Activated CD8-positive, alpha-beta memory T cell treated with anti-CD3 and anti-CD28 coated beads, Interleukin-2, amount 50 U/mL, for 48 hours (primary cell): ENCODE measurements at places on chromosomes 16 and 17.

GRCh38 chr16:28977703-28978662 is 3.4 kb downstream of the SPNS1 start:
- no peak for DNase-seq

- no peak for DNase-seq
Measured at GRCh38 chr16:70576431-70577255, 53.0 kb downstream of the SF3B3 start.

DNA sequence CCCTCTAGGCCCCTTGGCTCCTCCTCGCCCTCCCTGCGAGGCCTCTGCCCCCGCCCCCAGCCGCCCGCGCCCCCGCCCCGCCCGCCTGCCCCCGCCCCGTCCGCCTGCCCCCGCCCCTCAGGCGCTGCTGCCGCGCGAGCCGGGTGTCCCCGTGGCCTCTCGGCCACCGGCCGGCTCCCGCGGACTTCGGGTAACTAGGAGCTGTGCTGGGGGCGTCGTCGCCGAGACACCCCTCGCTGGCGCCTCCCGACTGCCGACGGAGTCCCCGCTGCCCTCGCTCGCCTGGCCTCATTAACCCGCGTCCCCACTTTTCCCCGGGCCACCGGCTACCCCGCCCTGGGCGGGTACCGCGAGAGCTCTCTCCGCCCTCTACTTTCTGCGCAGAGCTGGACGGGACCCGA is at the start of gene TLCD1:
TSS of gene TLCD1 (minus strand) at position 8 of the 401 bp plus-strand sequence. CDS start 136 bp downstream, outside the sequence.
- peak; percentile 89 for DNase-seq

DNA sequence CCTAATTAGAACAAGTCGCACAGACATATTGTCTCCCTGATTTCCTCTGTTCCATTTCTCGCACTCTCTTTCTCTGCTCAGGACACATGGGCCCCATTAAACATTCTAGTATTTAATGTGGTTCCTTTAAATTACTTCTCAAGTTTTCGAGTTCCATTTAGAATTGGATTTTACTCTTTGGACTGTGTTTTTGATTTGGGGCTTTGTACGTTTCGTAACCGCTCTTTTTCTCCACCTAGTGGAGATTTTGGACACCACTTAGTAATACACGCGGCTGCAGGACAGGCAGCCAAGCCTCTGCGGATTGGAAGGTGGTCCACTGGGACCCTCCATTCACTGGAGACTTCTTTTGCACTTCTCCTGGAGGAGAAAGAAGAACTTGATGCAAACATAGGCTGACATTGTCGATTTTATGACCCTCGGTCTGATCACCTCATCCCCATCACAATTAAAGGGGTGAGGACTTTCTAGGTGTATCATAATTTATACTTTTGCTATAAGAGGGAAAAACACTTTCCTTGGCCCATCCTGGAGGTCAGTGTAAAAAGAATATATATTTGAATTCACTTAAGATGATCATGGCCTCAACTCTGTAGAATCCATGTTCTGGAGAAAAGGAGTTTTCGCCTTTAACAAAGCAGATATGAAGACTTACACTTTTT is 85.7 kb downstream of the NOG start:
- DNase-seq: no peak

GRCh38 chr16:12754824-12755543 is 48.7 kb downstream of the CPPED1 start:
- DNase-seq: no peak

DNA sequence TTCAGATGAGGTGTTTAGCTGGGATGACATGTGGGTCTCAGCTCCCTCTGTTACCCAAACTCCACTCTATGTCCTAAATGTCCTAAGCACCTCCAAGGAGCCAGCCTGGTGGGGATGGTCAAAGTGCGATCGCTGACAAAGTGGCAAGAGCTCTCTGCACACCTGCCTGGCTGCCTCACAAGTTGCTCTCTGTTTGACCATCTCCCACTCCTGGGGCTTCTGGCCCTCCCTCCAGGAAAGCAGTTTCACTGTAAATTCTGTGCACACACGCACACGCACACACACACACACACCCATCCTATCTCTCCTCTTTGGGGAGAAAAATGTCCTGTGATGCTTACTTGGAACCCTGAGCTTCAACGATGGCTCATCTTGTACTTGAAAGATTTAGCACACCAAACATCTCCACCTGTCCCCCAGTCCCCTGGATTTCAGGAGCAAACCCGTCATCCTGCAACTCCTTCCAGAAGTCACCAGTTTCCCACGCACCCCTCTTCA is 1.7 kb downstream of the PITPNA start:
- DNase-seq: no peak
